Stimulated activated CD4-positive, alpha-beta T cell treated with anti-CD3 and anti-CD28 coated beads, Interleukin-15, amount 100 ng/mL, for 1 hour (primary cell): ENCODE measurements at places on chromosomes 13 and 19.

DNA sequence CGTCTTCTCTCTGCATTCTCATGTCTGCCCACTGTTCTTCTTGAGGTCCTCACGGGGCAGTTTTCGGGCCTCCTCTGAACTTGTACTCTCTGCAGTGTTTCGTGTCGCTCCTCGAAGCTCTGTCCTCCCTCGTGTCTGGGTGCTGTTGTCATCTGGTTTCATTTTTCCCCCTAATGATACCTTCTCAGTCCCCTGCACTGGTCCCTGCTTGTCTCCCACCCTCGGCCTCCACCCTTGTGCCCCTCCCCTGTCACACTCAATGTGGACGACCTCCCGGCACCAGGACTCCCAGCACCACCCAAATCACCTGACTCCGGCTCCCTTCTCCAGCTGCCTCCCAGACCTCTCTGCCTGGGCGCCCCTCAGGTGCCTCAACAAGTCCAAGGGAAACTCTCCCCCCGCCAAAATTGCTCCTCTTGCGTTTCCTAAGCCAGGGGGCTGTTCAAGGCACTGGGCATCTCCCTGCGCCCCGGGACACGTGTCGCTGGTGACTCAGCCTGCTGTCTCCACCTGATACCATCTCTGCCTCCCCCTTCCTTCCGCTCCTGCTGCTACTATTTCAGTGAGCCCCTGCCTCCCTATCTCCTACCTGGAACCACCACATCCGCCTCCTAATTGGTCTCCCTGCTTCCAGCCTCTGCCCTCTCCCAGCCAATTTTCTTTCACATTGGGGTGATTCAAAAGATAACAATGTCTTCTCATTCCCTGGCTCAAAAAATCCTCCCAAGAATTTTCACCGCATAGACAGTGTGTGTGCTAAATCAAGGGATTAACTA is 49.5 kb downstream of the RFX2 start:
- peak; percentile 18 for DNase-seq

DNA sequence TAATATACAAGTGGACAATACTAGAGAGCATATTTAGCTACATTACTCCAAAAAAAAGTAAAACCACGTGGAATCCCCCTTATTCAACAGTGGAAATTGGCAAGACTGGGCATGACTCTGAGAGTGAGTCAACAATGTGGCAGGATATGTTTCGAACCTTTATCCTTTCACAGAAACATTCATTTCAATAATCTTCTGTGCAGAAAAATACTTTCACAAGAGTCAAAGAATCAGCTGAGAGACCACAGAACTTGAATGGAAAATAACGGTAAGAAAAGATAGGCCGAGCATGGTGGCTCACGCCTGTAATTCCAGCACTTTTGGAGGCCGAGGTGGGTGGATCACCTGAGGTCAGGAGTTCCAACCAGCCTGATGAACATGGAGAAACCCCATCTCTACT is 25.1 kb upstream of the CD70 start:
- DNase-seq: no peak

GRCh38 chr13:73717632-73718031 is 416.6 kb downstream of the KLF12 start:
- no peak for DNase-seq

GRCh38 chr19:45812297-45812696 is 2.8 kb downstream of the RSPH6A start:
- no peak for DNase-seq

DNA sequence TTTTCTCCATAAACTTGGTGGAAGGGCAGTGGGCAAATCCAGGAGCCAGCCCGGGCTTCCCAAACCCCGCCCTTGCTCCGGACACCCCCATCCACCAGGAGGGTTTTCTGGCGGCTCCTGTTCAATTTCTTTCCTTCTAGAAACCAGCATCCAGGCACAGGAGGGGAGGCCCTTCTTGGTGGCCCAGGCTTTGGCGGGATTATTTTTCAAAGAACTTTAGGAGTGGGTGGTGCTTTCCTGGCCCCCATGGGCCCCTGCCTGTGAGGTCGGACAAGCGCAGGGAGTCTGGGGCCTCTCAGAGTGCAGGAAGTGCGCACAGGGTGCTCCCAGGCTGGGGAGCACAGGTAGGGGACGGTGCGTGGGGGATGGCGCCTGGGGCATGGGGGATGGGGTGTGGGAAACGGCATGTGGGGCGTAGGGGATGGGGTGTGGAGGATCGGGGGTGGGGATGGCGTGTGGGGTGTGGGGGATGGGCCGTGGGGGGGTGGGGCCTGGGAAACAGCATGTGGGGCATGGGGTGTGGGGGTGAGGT is 396 bp downstream of the F7 start:
- DNase-seq: no peak

- no peak for DNase-seq
Observed at GRCh38 chr19:56705939-56706338, 34.4 kb upstream of the ZNF835 start.

GRCh38 chr19:41159881-41160280 is 33.1 kb upstream of the CYP2S1 start:
- no peak for DNase-seq

GRCh38 chr19:39405958-39406655 is 540 bp upstream of the ZFP36 start:
- peak; percentile 88 for DNase-seq

GRCh38 chr19:17873786-17874757 is 2.3 kb downstream of the SLC5A5 start:
- DNase-seq: peak; percentile 59

DNA sequence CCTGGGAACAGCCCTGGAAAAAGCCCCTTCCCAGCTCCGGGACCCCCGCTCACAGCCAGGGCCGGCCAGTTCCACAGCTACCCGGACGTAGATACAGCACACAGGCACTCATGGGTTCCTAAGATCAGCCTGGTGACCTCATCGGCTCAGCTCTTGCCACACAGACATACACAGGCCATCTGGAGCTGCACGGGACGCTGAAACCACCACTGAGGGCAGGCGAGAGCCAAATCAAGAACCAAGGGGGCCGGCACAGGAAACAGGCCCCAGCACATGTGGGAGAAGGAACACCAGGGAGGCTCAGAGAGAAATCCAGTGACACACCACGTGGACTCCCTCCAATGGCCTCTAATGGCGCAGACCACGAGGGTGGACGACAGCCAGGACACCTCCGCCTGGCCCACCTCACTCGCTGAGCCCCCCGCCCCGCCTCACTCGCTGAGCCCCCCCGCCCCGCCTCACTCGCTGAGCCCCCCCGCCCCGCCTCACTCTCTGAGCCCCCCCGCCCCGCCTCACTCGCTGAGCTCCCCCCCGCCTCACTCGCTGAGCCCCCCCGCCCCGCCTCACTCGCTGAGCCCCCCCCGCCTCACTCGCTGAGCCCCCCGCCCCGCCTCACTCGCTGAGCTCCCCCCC is 69.7 kb upstream of the C13orf46 start:
- no peak for DNase-seq
